ENCODE measurements at places on chromosomes 2 and 18.

- DNase-seq: no peak
These were observed 41.6 kb downstream of the CRACDL start for GRCh38 chr2:98894331-98895000.

GRCh38 chr2:47905386-47906156, 727 bp downstream of the FBXO11 start:
- DNase-seq: no peak

GRCh38 chr2:197993830-197994229, 189.4 kb downstream of the PLCL1 start:
- no peak for DNase-seq

- DNase-seq: no peak
These were observed 745.6 kb upstream of the RAB6C start for GRCh38 chr2:129233751-129234406.

GRCh38 chr18:79982736-79983135, 5.6 kb downstream of the TXNL4A start:
- no peak for DNase-seq

DNA sequence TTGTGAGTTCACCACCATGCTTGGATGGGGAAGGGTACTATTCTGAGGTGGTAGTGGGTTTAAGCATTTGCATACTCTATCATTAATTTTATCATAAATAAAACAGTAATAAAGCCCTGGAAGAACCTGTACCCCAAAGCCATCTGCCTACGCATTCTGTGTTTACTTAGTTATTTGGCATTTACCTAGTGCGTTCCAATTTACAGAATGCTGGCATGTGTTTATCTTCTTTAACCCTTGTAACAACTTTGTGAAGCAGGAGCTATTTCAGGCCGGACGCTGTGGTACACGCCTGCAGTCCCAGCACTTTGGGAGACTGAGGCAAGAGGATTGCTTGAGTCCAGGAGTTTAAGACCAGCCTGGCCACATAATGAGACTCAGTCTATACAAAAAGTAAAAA, 17.8 kb upstream of the ODC1 start:
- DNase-seq: no peak

GRCh38 chr2:202529389-202529788, 105.4 kb upstream of the FAM117B start:
- no peak for DNase-seq

GRCh38 chr18:13455960-13456481, 237.5 kb downstream of the LDLRAD4 start:
- DNase-seq: peak; percentile 32

- DNase-seq: no peak
These were observed 29.0 kb downstream of the PRKCE start for GRCh38 chr2:45680351-45680967.

- no peak for DNase-seq
These were observed 11.6 kb downstream of the TRAPPC8 start for GRCh38 chr18:31931163-31931885.

GRCh38 chr2:71596011-71596410, 142.7 kb downstream of the DYSF start:
- no peak for DNase-seq

GRCh38 chr18:79899609-79900445, 51.6 kb downstream of the SLC66A2 start:
- DNase-seq: no peak

- DNase-seq: no peak
These were observed 843 bp downstream of the CYS1 start for GRCh38 chr2:10079266-10079869.

- DNase-seq: no peak
These were observed 222.1 kb downstream of the ANKRD30B start for GRCh38 chr18:14970027-14970426.

DNA sequence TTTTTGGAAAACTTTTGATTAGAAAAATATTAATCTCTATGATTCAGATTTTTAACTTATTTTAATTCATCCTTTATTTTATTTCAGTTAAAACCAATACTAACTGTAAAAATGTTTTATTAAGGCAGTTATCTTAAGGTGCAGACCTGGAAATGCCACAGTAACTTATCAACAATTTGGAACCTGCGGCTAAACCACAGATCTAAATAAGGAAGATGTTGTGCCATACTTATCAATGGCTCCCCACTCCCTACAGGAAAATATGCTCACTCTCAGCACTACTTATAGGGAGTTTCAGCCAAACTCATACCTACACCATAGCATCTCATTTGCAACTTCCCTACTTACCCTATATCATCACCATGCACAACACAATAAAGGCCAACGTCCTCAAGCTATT, 226.9 kb upstream of the KYNU start:
- DNase-seq: no peak

GRCh38 chr2:106115250-106115649, 78.9 kb downstream of the UXS1 start:
- DNase-seq: no peak

- peak; percentile 95 for DNase-seq
These were observed 40.0 kb downstream of the DNMT3A start for GRCh38 chr2:25301453-25302352.

DNA sequence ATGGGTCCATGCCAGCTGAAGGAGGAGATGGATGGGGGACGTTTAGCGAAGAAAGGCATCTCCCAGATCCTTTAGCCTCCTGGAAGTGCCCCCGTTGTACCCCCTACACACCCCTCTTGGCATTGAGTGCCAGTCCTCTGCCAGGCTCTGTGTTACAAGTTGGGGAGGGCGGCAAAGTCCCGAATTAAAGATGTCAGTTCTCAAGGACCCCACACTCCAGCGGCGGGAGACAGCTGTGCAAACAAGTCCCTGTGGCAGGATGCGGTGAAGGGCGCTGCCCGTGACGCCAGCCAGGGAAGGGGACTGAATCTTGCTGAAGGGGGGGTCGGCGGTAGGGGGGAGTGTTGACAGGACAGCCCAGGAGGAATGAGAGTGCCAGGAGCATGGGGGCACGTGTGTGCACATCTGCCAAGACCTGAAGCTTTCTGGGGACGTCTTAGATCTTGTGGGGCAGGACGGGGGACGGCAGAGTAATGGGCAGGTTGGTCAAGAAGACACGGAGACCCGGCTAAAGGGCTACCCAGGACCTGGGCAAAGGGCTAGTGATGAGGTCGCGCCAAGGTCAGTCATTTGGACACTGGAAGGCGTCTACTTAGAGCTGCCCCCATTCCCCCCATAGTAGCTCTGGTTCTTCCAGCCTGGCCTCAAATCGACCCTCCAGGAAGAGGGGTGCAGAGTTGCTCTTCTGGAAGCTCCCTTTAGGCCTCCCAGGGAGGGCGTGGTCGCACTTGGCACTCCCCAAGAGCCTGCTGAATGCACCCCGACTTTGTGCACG, 2.8 kb upstream of the CTDSP1 start:
- no peak for DNase-seq

DNA sequence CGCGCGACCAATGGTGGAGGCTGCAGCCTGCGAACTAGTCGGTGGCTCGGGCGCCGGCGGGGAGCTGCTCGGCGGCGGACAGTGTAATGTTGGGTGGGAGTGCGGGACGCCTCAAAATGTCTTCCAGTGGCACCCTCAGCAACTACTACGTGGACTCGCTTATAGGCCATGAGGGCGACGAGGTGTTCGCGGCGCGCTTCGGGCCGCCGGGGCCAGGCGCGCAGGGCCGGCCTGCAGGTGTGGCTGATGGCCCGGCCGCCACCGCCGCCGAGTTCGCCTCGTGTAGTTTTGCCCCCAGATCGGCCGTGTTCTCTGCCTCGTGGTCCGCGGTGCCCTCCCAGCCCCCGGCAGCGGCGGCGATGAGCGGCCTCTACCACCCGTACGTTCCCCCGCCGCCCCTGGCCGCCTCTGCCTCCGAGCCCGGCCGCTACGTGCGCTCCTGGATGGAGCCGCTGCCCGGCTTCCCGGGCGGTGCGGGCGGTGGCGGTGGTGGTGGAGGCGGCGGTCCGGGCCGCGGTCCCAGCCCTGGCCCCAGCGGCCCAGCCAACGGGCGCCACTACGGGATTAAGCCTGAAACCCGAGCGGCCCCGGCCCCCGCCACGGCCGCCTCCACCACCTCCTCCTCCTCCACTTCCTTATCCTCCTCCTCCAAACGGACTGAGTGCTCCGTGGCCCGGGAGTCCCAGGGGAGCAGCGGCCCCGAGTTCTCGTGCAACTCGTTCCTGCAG, at the start of gene HOXD9:
Gene HOXD9 (plus strand): TSS at position 37 of the 728 bp plus-strand sequence. CDS start 50 bp downstream, at position 87.
- no peak for DNase-seq

DNA sequence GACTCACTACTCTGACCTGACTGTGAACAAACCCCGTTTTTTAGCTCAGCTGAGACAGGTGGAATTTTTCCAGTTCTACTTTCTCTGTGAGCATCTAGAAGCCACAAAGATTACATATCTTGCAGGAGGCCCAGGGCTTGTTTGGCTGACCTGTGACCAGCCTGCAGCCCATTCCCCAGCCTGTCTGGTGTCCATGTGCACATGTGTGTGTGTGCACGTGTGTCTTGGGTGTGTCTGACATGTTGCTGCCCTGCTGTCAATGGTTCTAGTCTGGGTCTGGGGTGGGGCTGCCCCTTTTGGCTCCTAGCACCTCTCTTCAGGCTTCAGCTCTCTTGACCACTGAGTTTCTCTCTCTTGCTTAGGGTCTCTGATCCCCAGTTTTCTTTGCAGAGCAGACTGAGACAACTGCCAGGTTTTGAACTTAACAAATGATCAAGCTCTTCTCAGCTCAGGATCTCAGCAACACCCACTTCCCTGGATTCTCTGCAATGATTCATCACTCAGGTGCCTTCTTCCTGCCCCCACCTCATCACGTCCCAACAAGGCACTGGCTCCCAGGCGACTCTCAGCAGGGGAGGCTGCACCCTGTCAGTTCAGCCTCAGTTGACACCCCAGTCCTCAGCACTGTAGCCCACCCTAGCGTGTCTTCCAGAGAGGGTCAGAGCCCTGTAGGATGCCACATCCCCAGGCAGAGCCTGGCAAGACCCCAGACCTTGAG, 130.3 kb downstream of the CELF4 start:
- no peak for DNase-seq

DNA sequence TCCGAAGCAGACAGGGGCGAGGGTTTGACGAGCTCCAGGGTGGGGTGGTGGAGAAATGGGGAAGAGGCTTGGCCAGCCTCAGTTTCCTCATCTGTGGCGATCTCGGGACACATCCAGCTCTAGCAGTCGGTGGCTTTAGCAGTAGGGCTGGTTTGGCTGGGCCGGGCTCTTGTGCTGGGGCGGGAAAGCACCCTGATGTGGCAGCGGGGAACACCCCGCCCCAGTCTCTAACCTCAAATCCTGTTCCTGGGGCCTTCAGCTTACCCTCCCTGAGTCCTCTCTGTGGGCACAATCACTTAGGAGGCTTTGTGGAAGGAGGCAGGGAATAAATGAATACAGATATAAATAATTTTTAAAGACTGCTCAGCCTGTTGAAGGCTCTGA, 26.5 kb upstream of the MCFD2 start:
- DNase-seq: no peak

DNA sequence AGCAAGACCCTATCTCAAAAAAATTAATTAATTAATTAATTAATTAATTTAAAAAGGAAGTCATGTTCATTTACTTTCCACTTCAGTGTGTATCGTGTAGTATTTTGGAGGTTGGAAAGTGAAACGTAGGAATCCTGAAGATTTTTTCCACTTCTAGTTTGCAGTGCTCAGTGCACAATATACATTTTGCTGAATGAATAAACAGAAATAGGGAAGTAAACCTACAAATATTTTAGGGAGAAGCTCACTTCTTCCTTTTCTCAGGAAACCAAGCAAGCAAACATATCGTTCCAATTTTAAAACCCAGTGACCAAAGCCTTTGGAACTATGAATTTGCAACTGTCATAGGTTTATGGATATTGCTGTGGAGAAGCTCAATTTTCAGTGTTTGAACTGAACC, 27.8 kb downstream of the SLC14A1 start:
- DNase-seq: no peak

DNA sequence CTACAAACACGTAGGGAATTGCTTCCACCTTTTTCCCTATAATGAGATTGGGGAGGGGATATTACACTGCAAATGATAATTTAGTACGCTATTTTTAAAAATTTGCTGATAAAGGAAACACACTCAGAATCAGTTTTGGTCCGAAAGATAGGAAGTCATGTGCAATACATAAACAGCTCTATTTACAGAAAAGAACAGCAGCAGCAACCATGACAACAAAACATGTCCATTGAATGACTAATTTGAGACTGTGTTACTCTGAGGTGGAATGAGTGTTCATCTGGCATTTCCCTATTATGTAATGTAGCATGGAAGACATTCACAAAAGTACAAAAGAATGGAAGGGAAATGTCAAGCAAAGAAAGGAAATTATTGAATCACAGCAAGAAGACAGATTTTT, 337.2 kb downstream of the NBAS start:
- DNase-seq: no peak

- DNase-seq: peak; percentile 98
These were observed 157.8 kb downstream of the BCL2 start for GRCh38 chr18:63161761-63162195.

GRCh38 chr2:215921895-215922294, 91.5 kb downstream of the MREG start:
- no peak for DNase-seq

GRCh38 chr2:126946318-126947102, 47.8 kb downstream of the TEX51 start:
- no peak for DNase-seq

GRCh38 chr18:58637197-58637596, 8.3 kb upstream of the ALPK2 start:
- DNase-seq: no peak

DNA sequence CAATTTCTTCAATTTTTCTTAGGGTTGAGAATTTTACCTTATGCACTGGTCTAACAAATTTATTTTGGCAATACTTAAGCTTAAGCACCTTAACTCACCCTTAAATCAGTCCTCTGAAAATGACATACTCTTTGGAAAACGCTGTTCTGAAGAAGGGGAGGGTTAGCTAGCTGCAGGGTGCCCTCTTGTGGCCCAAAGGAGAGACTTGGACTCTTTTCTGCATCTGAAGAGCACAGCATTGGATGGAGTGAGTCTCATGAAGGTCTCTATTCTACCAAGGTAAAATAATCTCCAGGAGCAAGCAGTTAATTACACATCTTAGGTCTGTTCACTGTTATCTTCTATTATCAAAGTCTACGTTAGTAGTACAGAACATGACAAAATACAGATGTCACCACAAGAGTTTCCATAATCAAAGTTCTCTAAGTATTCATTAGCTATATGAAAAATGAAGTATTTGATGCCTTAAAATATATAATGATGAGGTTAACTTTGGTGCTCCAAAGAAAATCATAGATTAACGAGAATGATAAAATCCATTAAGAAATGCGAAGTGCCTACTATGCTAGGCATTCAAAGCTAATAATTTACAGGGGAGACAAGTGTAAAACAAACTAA, 24.4 kb downstream of the PUM2 start:
- no peak for DNase-seq

DNA sequence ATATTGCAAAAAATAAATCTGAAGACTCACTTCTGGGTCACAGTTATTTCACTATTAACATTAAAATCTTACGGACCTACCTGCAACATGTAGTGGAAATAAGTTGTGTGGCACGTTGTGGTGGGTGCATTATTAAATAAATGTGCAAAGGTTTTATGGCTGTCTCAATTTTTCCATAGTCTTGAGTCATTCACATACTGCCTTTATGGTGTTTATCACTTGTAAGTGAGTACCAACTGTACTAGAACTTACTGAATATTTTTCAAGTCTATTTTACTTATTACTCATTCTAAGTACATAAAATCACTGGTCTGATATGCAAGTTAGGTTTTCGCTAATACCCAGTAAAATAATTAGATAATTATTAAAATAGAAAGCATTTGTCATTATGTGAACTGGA, 47.6 kb upstream of the SLC30A6 start:
- DNase-seq: no peak

GRCh38 chr2:157325786-157326185, at the start of gene ERMN:
Gene ERMN, minus strand, starts transcription at chr2:157325824. Its CDS starts 182 bp downstream, at chr2:157325642.
- no peak for DNase-seq

- no peak for DNase-seq
These were observed 51.1 kb downstream of the PLEKHM3 start for GRCh38 chr2:207974216-207974605.

- no peak for DNase-seq
These were observed 122.1 kb downstream of the ARL4C start for GRCh38 chr2:234374736-234375135.
